Kasumi-1 (cell line): ENCODE measurements at places on chromosomes 7 and 10.

GRCh38 chr7:65972976-65973375, 9.0 kb downstream of the GUSB start:
- DNase-seq = no peak

DNA sequence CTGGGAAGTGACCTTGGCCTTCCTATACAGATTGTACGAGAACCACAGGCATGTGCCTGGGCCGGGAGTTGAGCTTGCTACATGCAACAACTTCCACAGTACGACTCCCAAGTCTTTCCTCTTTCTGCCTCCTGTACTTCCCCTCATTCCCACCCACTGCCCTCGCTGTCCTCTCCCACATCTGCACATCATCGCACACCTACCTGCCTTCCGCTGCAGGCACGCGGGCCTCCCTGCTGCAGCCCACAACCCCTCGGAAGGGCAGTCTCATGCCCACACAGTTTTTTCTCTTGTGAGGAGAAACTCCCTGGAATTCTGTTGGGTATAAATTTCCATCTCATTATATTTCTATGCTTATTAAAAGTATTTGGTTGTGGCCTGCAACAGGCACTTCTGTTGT, 117.2 kb downstream of the ACTR3B start:
- no peak for DNase-seq

- no peak for DNase-seq
These were observed 332.9 kb upstream of the SHH start for GRCh38 chr7:156145184-156145583.

- no peak for DNase-seq
These were observed 270.6 kb downstream of the CELF2 start for GRCh38 chr10:11288302-11288701.

DNA sequence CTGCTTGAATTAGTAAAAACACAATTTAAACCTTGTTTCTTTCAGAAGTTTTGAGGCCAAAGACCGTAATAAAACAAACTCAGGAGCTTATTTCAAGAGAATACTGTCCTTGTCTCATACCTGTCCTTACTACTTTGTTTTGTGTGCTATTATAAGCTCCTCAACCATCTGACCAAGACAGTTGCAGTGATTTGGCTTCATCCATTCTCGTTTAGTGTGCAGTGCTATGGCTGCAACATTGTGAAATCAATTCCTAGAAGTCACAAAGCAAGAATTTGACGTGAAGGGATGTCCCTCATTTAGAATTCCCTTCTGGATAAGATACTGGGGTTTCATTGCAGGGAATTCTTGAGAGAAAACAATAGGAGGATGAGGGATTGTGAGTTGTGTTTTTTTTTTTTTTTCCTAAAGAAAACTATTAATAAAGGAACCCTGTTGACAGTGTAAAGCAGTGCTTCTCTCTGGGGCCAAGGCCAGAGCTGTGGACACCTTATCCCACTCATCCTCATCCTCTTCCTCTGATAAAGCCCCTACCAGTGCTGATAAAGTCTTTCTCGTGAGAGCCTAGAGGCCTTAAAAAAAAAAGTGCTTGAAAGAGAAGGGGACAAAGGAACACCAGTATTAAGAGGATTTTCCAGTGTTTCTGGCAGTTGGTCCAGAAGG, at the start of gene OIT3:
Gene OIT3 (plus strand): TSS at position 604 of the 663 bp plus-strand sequence. CDS start 60 bp downstream, outside the sequence.
- DNase-seq = no peak

DNA sequence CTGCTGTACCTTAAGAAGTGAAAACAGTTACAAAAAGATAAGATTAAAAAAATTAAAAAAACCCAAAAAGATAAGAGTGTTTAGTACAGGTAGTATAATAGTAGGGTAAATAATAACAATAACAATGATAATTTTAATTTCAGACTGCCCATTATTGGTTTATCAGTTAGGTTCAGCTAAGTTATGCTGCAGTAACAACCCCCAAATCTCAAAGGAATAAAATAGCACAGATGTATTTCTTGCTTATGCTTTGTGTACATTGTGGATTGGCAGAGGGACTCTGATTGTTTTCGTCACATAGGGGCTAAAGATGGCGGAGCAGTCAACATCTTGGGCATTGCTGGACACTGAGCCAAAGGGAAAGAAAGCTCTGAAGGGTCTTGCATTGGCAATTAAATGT, 264.6 kb downstream of the LRMDA start:
- DNase-seq = no peak

DNA sequence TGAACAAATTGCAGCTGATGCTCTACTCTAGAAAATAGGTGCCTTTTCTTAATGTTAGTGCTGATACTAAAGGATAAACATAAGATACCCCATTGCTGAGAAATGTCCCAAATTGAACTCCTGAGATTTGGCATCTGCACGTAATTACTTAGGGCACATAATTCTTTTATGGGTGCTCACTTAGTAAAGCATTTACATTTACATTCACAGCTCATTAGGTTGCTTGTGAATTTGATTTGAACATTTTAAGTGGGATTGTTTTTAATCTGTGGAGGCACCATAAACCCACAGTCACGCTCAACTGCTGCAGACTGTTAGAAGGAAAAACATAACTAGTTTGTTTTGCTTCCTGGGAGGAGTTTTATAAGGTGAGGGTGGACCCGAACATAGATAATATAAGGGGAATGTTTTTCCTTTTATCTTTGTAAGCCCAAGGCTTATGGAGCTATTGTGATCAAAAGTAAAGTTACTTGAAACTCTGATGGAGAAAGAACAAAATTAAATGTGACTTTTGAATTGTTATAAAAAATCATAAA, 560.8 kb downstream of the REEP3 start:
- no peak for DNase-seq

DNA sequence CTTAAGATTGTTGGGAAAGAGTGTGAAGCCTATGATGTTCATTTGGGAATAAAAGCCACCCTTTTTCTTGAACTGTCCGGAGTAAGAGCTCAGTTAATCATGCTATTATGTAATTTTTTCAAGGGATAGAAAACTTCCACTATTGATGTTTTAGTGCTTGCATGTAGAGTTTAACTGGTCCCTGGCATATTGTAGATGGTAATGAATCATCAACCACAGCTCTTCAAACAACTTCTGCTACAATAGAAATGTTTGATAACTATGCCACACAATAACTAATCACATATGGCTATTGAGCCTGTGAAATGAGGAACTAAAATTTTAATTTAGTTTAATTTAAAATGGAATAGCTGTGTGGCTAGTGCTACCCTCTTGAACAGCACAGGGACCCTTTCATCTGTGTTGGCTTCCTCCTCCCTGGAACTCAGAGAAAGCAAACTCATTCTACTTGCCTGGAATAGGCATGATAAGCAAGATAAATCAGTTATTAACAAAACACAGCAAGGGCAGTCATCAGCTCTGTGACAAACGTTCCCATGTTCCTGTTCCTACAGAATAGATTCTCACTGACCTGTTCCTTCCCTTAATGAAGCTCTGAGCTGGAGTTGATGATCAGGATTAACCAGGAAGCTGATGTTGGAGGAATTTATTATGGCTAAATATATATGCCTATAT, 4.9 kb upstream of the SRI start:
- DNase-seq = peak; percentile 11

DNA sequence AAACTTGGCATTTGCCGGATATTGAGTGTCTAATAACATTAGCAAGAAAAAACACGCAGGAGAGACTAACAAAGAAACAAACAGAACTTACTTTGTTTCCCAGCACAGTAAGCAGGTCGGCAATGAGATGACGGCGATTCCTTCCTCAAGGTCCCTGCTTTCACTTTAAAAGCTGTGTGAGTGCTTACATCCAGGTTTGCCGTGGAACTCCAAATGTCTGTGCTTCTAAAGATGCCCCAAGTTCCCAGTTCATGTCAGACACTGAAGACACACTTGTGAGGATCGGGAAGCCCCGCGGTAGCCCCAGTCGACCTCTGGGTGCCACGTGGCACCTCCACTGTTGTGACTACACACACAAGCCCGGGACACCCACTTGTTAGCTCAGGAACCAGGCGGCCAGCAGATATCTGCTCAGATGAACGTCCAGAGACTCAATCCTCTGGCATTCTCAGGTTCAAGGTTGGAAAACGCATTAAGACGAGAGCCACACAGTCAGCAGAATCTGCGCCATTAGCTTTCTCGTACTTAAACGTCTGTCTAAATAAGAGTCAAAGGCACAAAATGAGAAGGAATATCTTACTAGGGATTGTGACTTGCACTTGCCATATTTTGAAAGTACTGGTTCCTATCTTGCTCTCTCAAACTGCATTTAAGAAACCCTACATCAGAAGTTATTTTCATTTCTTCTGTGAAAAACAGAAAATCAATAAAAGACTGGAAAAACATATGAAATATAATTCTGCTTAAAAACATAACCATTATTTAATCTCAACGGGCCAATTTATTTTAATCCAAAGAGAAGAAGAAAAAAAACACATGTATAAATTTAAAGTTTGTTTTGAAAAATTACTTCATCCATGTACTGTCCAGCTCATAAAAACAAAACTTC, 207.6 kb upstream of the KLF14 start:
- DNase-seq = peak; percentile 45

DNA sequence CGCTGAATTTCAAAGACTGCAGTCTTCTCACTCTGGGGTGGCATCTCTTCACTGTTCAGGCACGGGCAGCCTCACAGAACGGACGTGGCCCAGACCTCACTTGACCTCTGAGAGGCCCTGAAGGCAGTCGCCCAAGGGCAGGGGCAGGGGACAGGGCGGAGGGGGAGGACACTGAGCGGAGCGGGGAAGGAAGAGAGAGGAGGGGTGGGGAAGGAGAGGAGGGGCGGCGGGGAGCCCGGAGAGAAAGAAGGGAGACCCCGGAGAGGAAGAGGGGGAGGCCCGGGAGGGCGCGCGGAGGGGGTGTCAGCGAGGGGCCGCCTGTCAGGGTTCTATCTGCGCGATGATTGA, 58.7 kb upstream of the COMTD1 start:
- no peak for DNase-seq

- DNase-seq = no peak
These were observed 375.3 kb downstream of the DPP6 start for GRCh38 chr7:154427533-154427932.
